ENCODE measurements at places on chromosomes 3 and 15.

DNA sequence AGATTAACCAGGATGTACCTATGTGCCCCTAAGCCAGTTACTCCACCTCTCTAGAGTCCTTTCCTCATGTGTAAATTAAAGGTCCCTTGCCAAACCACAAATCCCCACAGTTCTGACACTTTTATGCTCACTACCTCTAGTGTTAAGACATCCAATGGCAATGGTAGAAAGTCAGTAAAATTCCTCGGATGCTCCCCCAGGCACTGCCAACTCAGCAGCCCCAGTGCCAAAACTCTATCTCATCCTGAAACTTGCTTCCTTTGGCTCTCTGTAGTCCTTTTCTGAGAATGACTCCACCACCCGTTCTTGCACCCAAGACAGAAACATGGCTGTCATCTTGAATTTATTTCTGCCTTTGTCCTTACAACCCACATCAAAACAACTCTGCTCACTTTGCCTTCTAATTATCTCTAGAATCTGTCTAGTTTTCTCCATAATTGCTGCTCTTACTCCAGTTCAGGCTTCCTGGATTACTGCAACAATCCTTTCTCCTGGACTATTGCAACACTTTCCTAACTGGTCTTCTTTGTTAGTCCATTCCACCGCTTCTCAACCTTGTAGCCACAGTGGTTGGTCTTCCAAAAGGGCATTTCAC lies 41.6 kb downstream of the MB21D2 start:
- DNase-seq = no peak

DNA sequence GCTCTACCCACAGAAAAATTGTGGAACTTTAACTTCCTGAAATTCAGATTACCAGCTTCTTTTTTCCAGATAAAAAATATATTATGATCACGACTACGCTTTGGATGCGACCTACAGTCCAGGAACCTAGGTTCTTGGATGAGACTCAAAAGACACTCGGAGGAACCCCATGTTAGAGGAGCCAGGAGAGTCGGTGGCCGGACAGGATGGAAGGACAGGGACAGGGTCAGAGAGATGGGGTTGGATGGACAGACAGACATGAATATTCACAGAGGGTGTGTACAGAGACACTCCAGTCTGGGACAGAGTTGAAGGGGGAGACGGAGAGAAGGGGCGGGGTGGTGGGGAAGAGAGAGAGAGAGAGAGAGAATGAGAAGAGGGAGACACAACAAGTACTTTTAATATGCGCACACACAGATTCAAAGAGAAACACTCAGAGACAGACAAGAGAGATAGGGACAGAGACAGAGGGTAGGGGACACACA lies 9.5 kb downstream of the FAM3D start:
- no peak for DNase-seq

- no peak for DNase-seq
Observed at GRCh38 chr15:82183121-82184031, 79.2 kb downstream of the EFL1 start.

DNA sequence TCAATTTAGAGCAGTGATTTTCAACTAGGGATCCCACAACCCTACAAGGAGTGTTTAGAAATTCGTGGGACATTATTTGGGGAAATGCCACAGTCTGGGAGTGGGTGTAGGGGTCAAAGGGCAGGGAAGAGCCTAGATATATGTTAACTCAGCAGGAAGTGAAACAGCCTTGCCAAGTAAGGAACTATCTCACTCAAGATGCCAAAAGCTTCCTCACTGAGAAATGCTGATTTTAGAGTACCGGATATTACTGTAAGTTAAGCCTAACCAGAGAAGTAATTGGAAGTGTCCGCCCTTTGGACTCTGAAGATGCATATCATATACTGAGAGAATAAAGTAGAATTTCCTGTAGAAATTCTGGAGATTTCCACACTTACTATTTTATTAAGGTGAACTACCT lies 158.6 kb downstream of the BBX start:
- DNase-seq = no peak

DNA sequence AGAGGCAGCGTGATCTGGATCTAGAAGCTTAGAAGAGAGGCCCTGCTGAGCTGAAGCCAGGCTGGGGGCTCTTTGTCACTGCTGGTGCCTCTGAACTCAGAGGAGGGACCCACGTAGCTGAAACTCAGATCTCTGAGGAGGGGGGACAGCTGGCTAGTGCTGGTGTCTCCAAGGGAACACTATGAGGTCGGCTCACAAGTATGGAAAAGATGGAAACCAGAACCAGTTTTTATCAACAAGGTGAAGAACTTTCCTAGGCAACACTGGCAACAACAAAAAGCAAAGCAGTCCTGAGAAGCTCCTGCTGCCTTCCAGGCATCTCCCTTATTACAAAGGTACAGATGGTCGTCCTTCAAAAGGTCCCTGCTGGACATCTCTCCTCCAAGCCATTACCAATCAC lies 27.0 kb upstream of the FSTL1 start:
- DNase-seq = no peak

DNA sequence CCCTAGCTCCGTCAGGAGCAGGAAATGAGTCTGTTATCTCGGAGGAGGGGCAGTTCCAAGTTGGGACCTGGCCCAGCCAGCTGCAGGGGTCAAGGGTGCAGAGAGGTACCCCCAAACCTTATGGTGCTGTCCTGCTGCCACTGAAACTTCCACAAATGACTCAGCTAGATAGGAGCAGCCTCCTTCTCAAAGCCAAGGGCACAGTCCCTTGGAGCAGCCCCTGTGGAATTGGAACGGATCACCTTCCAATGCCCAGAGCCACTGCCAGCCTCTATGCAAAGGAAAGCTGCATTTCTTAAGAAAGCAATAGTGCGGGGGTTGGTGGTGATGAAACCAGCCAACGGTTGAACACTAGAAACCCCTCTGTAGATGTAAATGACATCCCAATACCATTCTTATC lies 19.6 kb upstream of the LRRK1 start:
- no peak for DNase-seq

DNA sequence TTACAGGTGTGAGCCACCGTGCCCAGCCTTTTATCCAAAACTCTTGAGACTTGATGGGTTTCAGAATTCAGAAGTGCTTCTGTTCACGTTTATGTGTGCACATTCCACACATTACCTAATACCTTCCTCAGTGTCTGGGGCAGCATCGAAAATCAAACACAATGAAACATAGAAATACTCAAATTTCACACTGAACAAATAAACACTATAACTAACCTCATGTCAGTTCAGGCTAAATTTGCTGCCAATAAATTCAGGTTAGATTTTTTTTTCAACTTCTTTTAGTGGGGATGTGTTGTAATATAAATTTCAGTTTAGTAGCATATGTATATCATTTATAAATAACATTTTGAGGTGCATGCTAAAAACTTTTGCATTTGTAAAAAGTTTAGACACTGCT lies 2.8 kb downstream of the EIF2AK4 start:
- no peak for DNase-seq

GRCh38 chr3:188595890-188596376 lies 442.0 kb downstream of the LPP start:
- no peak for DNase-seq

DNA sequence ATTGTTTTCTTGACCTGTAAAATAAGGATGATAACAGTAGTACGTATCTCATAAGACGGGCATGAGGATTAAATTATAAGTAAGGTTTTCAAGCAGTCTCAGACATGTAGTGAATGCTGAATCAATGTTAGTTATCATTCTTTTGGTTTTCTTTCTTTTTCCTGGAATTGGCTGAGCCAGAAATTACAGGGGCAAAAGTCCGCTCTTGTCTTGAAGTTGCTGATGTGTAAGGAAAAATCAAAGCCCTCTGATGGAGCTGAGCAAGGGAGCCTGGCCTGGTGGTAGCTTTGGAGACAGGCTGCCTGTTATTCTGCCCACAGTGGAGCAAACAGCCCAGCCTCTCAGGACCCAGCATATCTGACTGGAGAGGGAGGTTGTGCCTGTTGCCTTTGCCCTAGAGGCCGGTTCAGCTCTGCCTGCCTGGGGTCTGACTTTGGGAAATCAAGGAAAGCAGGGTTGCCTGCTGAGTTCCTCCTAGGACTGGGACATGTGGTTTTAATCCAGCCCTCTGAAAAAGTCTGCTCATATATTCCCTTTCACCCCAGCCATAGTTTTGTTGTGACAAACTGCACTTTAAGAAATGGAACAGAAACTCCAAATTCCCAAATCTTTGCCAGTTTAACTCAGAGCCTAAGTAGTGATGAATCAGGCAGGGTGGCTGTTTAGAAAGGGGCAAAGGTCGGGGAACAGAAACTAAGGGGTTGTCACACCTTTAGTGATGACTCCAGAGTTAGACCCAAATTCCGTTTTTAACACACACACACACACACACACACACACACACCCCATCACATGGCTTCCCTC lies 40.1 kb downstream of the GASK1A start:
- DNase-seq = no peak

GRCh38 chr15:64515196-64515595 lies 54.8 kb downstream of the ZNF609 start:
- DNase-seq = no peak

GRCh38 chr15:72368899-72369298 lies 6.9 kb downstream of the HEXA start:
- DNase-seq = no peak

DNA sequence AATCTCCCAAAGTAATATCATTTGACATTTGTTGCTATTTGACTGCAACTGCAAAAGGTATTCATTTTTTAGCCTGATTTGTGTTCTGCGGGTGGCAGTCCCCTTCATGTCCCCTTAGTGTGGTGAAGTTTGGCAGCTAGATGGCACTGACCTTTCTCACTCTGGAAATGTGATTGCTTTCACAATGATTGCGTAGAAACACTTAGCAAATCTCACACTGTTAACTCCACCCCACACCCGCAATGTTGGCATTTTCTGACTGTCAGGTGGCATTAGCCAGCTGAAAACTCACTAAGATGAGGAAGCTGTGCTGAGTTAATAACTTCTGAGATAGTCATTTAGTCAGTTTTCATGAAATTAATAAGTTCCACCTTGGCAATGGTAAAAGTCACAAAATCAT lies 76.9 kb downstream of the TRIM69 start:
- DNase-seq = no peak

- DNase-seq = no peak
Observed at GRCh38 chr15:95210436-95210981, 979.1 kb downstream of the MCTP2 start.

GRCh38 chr3:39521456-39521855 lies 54.0 kb downstream of the MOBP start:
- no peak for DNase-seq

DNA sequence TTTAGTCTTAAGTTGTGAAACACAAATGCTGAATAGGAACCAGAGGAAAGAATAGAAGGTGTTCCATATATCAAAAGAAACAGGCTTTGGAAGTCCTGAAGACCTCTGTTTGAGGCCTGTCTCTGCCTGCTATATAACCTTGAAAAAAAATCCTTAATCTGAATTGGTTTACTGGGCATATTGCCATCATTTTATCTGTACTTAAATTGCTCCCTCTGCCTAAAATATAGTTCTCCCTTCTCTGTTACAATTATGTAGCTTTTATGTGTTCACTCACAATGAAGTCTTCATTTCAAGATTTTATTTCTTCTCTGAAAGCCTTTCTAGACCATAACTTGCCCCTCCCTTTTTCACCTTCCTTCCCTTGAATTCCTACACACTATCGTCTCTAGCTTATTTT lies 21.2 kb downstream of the ARL13B start:
- DNase-seq = no peak

DNA sequence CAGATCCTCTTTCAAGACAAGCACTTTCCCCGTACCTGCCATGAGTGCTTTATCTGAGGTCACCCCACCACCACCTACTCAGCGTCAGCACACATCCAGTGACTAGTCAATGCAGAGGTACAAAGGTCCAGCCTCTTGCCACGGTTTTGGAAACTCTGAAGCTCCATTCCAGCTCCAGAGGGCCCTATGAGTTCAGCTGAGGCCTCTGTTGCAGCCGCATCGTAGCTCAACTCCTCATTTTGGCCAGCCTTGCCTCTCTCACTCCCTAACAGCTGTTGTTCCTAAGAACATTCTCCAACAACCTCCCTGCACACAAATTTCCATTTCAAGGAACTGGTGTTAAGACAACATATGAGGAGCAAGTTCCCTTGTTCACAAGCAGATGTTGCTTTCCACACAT lies 405.1 kb upstream of the PROK2 start:
- DNase-seq = no peak

DNA sequence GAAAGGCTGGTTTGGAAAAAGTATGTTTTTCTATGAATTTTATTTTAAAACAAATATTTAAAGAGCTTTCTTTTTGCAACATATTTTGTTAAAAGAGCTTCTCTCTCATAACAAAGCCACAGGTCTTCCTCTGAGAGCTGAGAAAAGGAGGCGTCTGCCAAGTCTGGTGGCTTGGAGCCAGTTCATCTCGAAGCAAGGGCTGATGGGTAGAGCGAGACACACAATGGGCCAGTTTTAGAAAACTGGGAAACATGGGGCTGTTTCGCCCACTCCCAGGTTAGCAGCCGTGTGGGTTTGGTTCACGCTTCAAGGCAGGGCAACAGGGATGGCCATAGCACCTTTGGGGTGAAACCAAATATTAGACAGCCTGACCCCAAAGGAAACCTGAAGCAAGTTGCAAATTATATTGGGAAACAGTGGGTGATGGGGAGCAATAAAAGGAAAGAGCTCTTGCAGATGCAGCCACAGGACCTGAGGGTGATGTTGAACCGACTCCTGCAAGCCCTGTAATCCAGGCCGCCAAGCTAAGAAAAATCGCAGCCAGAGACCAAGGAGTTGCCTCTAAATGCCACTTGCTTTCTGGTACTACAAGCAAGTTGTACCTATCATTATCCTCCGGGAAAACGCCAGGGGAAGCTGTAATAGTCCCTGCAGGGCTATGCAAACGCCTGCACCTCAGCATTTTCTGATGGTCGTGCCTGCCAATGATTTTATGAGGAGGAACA lies 88.4 kb upstream of the GALNT15 start:
- no peak for DNase-seq

GRCh38 chr15:42137461-42138261 lies 18.8 kb downstream of the PLA2G4F start:
- no peak for DNase-seq

- DNase-seq = no peak
Observed at GRCh38 chr3:25783661-25784512, 644 bp upstream of the NGLY1 start.

DNA sequence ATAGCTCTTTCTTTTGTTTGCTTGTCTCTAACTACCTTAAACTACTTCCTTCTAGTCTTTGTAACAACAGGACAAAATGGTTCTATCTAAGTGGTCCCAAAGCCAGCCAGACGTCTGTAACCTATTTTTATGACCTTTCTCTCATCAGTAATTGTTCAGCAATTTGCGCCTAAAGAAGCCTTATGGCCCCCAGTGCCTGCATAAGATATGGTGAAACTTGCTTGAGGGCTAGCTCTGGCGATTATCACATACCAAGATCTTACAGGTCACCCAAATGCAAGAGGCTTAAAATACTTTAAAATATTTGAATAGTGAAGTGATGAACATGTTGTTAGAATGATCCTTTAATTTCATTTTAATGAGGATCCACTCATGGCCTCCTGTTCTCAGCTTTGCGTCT lies 369.4 kb downstream of the SOX2 start:
- no peak for DNase-seq

DNA sequence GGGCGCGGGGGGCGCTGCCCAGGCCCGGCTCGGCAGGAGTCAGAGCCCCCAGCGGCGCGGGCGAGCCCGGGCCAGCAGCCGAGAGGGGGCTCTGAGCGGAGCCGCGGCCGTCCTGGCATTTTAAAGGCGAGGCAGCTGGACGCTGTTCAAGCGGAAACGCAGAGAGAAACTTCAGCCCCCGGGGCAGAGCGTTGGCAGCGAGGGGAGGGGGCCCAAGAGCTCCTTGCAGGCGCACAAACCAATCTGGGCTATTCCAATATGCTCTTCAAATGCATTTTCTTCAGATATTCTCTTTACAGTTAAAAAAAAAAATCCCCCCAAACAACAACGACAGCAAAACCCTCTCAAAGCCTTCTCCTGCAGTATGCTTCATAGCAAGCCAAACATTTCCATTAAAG lies at the start of gene CTXND1:
Gene CTXND1, minus strand, starts transcription at position 93 of the 398 bp plus-strand sequence. CDS start 50,264 bp downstream, outside the sequence.
- DNase-seq = no peak

GRCh38 chr3:143726727-143727126 lies 121.5 kb downstream of the SLC9A9 start:
- DNase-seq = no peak

Measured in activated naive CD8-positive, alpha-beta T cell treated with anti-CD3 and anti-CD28 coated beads, Interleukin-2, amount 50 U/mL, for 16 hours (primary cell).